ENCODE measurements at places on chromosomes 7 and 10.

DNA sequence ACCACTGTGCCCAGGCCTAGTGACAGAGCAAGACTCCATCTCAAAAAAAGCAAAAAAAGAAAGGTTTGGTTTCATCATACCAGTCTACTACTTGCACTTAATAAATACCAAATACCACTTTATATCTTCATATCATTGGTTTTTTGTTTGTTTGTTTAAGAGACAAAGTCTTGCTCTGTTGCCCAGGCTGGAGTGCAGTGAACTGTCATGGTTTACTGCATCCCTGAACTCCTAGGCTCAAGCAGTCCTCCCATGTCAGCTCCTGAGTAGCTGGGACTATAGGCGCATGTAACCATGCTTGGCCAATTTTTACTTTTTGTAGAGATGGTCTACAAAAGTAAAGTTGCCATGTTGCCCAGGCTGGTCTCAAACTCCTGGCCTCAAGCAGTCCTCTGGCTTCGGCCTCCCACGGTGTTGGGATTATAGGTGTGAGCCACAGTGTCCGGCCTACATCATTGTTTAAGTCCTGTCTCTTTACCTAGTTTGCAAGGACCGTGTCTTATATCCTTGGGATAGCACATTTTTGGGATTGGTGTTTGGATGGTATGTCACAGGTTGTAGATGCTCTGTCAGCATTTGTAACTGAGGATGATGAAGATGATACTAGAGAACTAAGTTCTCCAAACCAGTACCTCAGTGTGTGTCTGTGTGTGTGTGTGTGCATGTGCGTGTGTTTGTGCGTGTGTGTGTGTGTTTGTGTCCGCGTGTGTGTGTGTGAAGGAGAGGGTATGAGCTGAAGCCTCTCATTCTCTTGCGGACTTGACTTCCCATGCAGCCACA, 9.3 kb downstream of the LMTK2 start:
- H3K36me3 ChIP-seq, result peaks cover 16% of the 10 kb centered on the region
- DNase-seq, result no peak
- H3K4me3 ChIP-seq, result no peak overlapping the region
- H3K27ac ChIP-seq, result no peak overlapping the region
- no peaks in the 10 kb centered on the region for H3K27me3 ChIP-seq

DNA sequence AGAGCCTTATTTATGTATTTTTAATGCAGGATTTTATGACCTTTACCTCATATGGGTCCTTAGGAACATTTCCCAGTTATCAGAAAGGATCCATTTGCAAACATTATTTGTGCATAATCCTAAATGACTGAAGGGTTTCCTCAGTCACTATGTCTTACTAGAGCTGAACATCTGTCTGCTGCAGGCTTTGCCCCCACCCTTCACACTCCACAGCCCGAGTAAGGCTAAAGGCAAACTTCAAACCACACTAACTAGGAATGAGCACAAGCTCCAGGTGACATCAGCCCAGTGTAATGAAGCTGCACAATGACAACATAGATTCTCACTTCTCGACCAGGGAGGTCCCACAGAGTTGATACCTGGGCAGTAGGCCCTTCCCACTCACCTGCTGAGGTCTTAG, 491.3 kb upstream of the MKI67 start:
- no peak overlapping the region for H3K4me3 ChIP-seq
- H3K4me1 ChIP-seq, result no peaks in the 10 kb centered on the region
- H3K27me3 ChIP-seq, result no peaks in the 10 kb centered on the region

DNA sequence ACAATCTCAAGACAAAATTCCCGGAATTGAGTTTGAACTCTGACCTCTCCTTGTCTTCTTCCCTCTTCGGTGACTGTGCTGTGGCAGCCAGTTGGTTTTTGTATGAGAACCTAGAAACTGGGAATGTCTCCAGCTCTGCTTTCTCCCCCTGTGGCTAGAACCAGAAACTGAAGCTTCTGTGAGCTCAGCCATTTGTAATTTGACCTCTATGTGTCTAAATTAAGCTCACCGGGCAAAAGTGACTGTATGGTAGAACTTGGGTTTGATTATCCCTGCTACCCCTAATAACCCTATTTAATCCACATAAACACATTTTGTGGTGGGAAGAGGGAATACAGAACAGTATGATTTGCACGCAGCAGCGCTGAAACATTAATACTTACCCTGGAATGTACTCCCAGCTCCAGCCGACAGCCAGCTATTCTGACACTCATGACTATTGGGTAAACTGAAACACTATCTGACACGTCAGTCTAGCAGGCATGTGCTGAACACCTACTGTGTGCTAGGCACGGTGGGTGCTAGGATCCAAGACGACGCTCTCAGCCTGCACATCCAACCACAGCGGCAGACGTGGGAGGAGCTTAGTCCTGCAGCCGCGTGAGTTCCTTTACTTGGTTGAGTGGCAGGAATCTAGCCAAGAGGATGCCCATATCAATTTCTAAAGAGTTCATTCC, 324.8 kb downstream of the SFMBT2 start:
- no peaks in the 10 kb centered on the region for H3K36me3 ChIP-seq
- no peak overlapping the region for H3K27ac ChIP-seq
- DNase-seq, result no peak
- no peaks in the 10 kb centered on the region for H3K4me1 ChIP-seq

- no peak overlapping the region for H3K27ac ChIP-seq
- H3K27me3 ChIP-seq, result no peaks in the 10 kb centered on the region
- H3K4me1 ChIP-seq, result no peaks in the 10 kb centered on the region
Observed at GRCh38 chr10:131210181-131210580, 101.3 kb downstream of the TCERG1L start.

GRCh38 chr7:139358541-139359365, 941 bp upstream of the LUC7L2 start:
- H3K4me1 ChIP-seq, result peaks cover 29% of the 10 kb centered on the region
- peaks cover 40% of the 10 kb centered on the region for H3K36me3 ChIP-seq
- peak overlapping the region; percentile 99 for H3K27ac ChIP-seq
